ENCODE measurements at places on chromosomes 2 and 18. TPM values are rescaled to one million over a fixed set of nuclear protein-coding genes. Genes with fewer than 3 reads are reported as not detected.
A peak's percentile ranks its signal among the peaks of the same experiment; 100 is the strongest.

UGT1A3 gene
- total RNA-seq: not detected

GRCh38 chr2:199979832-199980628 is 24.6 kb downstream of the MAIP1 start:
- DNase-seq: peak; percentile 57
- H3K36me3 ChIP-seq: no peaks in the 10 kb centered on the region
- H3K27me3 ChIP-seq: no peaks in the 10 kb centered on the region
- no peak overlapping the region for H3K4me3 ChIP-seq
- peaks cover 26% of the 10 kb centered on the region for H3K4me1 ChIP-seq
- H3K27ac ChIP-seq: no peak overlapping the region

TMX3 gene
- total RNA-seq: 39.6 TPM

MYCN gene
- not detected for total RNA-seq

DNA sequence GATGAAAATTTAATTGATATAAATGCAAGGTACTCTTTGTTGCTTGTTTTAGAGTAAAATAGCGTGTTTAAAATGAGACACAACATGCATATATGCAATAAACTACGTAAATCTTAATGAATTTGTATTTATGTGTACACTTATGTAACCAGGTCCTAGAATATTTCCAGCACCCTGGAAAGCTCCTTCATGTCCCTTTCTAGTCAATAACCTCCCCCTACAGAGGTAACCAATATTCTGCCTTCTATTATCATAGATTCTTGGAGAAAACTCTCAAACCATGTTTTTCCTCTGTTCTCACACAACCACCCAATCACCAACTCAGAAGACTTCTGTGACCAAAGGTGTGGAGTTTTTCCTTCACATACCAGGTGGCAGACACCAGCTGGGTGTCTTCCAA is 79.6 kb upstream of the THUMPD2 start:
- no peak for DNase-seq
- no peaks in the 10 kb centered on the region for H3K4me1 ChIP-seq
- no peaks in the 10 kb centered on the region for H3K27me3 ChIP-seq
- H3K4me3 ChIP-seq: no peak overlapping the region
- no peaks in the 10 kb centered on the region for H3K36me3 ChIP-seq

DNA sequence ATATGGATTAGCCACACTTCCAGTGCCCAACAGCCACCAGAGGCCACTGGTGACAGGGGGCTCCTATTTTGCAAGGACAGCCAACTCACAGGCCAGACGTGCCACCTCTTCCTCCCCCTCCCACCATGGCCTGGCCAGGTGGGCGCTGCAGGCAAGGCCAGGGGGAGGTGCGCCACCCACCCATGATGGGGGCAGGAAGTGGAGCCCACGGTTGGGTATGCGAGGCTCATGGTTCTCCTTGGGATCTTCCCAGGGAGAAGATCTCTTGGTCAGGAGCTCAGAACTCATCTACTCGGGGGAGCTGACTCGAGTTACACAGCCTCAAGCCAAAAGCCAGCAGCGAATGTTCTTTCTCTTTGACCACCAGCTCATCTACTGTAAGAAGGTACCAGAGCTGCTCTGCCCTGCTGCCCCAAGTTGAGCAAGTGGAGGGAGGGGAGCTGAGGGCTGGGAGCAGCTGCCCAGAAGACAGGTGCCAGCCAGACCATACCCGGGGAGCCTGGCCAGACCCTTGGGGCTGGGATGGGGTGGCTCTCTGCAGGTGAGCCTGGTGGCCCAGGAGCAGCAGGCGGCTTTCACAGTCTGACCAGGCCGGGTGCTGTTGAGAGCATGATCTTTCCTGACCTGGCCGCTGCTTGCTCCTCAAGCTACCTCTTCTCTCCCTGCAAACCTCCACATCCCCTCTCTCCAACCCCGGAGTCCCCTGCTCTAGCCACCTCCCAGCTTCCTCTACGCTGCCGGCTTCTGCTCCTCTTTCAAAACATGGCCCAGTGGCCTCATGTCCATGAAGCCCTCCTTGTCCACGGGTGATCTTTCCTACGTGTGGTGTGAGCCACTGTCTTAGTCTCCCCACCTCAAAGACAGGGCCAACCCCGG is 49.8 kb downstream of the FAM168B start:
- H3K4me3 ChIP-seq: no peak overlapping the region
- DNase-seq: no peak
- 0 out of 2 replicates have a peak, but pooled peaks cover 5% of the 10 kb centered on the region for H3K4me1 ChIP-seq

TBR1 gene
- 0.17 TPM for total RNA-seq

ANKRD29 gene
- 8.8 TPM for total RNA-seq

DNA sequence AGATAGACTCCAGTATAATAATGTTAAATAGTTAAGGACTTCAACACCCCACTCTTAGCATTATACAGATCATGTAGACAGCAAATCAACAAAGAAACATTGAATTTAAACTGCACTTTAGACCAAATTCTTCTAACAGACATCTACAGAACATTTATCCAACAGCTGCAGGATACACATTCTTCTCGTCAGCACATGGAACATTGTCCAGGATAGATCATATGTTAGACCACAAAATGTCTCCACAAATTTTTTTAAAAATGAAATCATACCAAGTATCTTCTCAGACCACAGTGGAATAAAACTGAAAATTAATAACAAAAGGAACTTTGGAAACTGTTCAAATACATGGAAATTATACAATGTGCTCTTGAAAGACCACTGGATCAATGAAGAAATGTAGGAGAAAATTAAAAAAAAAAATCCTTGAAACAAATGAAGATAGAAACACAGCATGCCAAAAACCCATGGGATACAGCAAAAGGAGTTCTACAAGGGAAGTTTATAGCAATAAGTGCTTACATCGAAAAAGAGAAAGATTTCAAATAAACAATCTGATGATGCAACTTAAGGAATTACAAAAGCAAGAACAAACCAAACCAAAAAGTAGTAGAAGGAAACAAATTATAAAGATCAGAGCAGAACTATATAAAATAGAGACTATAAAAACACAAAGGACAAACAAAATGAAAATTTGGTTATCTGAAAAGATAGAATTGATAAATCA is 12.3 kb upstream of the SPP2 start:
- no peaks in the 10 kb centered on the region for H3K36me3 ChIP-seq
- H3K4me3 ChIP-seq: no peak overlapping the region
- H3K27ac ChIP-seq: no peak overlapping the region
